IPS DF 6.9 (cell line): ENCODE measurements at places on chromosomes 13 and 19.

GRCh38 chr13:104949840-104950740, 1585.4 kb downstream of the EFNB2 start:
- DNase-seq = no peak

DNA sequence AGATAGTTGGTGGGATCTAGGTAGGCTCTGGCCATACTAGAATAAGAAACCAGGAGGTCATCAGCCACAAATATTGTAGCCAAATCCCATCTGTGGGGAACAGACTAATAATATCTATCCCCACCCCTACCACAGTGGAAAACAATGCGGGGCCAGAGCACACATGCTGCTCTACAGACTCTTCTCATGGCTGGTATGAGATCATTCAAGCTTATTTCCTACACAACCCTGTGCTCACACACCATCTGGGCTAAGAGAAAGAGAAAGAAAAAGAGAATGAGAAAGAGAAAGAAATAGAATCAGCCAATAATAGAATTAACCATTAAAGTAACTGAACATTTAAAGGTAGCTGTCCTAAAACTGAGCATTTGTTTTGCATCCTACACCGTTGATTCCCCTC, 1268.4 kb upstream of the SPRY2 start:
- DNase-seq = no peak

- DNase-seq = no peak
Observed at GRCh38 chr13:51967482-51968446, 43.5 kb downstream of the ATP7B start.

DNA sequence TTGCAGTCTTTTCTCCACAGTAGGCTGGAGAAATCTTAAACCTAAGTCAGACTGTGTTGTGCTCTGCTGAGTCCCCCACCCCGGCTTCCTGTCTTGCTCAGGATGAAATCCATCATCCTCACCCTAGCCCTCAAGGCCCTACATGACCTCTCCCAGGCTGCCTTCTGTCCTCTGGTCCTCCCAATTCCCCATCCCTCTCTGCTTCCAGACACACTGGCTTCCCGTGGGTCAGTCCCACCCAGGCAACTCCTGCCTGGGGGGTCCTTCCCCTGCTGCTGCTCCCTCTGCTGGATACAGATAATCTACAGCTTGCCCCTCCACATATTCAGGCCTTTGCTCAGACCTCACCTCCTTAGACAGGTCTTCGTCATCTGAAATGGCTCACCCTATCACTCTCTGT, 18.4 kb upstream of the CBY2 start:
- no peak for DNase-seq

DNA sequence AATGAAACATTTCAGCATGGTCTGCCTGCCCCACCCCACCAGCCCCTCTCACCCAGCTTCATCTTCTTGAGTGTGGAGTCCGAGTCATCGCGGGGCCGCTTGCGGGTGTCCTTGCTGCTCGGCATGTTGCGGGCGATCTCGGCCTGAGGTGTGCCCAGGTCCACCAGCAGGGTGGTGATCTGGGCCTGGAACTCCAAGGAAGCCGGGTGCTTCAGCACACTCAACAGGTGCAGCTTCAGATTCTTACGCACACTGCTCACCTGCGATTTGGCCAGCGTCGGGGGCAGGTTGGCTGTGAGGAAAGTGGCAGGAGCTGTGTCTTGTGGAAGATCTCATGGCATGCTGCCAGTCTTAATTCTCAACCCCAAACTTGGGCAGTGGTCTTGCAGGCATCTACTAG, 20.7 kb downstream of the SYMPK start:
- DNase-seq = no peak

DNA sequence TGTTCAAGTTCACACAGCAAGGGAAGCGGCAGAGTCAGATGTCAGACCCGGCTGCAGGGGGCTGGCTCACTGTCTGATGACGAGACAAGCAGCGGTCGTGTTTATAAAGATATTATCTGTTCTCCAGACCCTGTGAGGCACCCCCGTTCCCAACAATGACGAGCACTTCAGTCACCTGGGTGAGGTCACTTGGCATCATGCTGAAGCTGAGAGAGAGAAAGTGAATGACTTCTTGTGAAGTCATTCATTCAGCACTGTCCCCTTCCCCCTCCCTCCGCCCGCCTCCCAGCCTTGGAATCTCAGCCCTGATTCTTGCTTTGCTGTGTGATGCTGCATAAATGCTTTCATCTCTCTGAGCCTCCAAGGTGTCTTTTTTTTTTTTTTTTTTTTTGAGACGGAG, 4.9 kb upstream of the LYPD3 start:
- no peak for DNase-seq

GRCh38 chr13:35480346-35480745, 3.9 kb upstream of the MAB21L1 start:
- no peak for DNase-seq

DNA sequence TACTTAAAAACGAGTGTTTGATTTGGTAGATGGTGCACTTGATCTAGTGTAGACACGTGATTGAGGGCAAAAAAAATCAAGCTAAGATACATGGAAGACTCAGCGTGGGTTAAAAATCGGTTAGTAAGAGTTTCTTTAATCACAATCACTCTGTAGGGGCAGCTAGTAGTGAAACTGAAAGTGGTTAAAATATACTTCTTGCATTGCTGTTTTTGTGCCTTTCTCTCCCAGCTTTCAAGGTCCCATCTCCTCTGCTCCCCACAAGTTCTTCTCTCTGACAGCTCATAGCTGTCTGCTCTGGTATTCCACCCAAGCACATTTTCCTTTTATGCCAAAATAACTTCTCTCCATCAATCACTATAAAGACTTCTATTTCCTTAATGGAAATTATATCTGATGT, 1089.7 kb downstream of the EFNB2 start:
- no peak for DNase-seq

DNA sequence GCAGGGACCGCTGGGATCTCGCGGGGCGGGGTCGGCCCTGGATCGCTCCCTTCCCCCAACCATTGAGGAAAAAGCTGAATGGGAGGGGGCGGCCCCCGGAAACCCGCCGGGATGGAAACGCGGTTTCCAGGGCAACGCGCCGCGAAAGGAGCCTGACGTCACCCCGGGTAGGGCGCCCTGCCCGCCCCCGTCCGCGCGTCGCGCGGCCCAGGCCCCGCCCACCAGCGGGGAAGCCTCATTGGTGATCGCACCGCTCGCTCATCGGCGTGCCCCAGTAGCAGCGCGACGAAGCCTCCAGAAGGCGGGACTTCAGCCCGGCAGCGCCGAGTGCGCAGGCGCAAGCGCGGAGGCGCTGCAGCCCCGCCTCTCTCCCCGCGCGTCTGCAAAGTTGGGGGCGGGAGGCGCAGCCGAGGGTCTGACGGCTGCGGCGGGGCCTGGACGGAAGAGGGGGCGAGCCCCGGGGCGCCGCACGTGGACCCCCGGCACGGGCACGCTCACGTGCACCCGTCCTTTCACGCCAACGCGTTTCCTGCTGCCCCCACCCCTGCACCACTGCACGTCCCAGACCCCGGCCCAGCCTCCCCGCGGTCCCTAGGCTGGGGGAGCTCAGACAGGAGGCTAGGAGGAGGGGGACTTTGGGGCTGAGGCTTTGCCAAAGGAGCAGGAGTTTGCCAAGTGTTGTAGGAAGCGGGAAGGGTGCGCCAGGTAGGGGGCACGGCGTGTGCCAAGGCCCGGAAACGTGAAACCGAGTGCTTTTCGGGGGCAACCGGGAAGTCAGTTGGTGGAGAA, 8.2 kb upstream of the CIRBP start:
- no peak for DNase-seq

DNA sequence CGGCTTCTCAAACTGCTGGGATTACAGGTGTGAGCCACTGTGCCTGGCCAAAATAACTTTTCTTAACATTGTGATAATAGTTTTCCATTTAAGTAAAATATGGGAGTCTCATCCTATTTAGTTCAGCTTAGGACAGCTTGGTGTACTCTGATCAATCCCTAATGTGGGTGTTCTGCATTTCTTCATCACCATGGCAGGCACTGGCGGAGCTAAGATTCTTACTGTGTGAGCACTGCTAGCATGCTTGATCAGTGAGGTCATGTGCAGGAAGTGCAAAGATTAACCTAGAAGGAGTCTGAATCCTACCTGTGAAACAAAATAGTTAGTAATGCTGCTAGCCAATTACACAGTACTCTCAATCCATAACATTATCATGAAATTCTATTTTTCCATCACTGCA, 1684.2 kb upstream of the SLC10A2 start:
- DNase-seq = no peak

- DNase-seq = no peak
Observed at GRCh38 chr19:17889609-17890214, 18.0 kb downstream of the SLC5A5 start.

DNA sequence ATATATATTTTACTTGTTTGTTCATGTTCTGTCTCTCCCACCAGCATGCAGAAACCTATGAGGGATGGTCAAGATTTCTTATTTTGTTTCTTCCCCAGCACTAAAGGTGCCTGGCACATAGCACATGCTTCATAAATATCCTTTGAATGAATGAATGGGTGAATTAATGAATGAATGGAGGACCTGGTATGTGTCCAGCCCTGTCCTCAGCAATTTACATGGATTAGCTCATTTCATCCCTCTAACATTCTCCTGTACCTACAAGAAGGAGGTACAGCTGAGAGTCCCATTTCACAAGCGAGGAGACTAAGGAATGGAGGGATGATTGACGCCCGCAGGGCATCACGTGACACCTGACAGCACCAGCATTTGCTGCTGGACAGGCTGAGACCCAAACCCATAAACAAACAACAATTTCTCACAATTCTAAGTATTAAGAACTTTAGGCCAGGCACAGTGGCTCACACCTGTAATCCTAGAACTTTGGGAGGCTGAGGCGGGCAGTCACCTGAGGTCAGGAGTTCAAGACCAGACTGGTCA, 6.8 kb upstream of the BCAT2 start:
- no peak for DNase-seq

GRCh38 chr13:85626603-85627002, 172.6 kb downstream of the SLITRK6 start:
- no peak for DNase-seq

GRCh38 chr19:46717034-46717715, at the start of gene PRKD2:
Gene PRKD2 (minus strand): TSS chr19:46717114. CDS start chr19:46716370, 744 bp downstream.
- DNase-seq = no peak

DNA sequence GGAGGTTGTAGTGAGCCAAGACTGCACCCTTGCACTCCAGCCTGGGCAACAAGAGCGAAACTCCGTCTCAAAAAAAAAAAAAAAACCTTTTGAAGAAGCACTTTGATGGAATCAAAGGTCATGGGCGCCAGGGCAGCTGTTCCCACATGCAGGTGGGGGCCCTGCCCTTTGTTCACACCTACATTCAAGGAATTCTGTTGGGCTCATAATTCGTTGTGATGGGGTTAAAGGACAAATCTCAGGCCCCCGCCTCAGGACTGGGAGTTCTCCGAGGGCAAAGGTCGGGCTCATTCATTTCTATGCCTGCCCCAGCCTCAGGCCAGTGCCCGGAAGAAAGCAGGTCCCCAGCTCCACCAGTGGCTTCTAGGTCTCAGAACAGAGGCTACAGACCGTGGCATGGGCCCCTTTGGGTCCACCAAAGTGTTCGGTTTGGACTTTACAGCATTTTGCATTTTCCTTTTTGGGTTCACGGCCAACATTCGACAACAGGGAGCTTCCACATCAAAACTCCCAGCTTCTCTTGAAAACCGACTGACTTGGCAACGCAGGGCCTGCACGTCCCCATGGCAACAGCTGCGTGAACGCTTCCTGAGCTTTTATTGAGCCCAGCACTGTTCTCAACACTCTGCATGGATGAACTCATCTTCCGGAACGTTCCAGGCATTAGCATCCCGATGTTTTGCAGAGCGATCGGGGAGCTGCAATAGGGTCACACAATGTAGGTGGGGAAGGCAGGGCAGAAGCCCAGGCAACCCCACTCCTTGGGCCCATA, 10.1 kb upstream of the GTF2F1 start:
- DNase-seq = no peak

- no peak for DNase-seq
Observed at GRCh38 chr19:54268936-54269335, 11.9 kb upstream of the LILRB5 start.

- no peak for DNase-seq
Observed at GRCh38 chr13:50357586-50358118, 342.4 kb downstream of the KCNRG start.

GRCh38 chr19:3315676-3315973, 50.8 kb upstream of the NFIC start:
- no peak for DNase-seq

GRCh38 chr19:41226053-41226873, 7.2 kb downstream of the AXL start:
- no peak for DNase-seq

DNA sequence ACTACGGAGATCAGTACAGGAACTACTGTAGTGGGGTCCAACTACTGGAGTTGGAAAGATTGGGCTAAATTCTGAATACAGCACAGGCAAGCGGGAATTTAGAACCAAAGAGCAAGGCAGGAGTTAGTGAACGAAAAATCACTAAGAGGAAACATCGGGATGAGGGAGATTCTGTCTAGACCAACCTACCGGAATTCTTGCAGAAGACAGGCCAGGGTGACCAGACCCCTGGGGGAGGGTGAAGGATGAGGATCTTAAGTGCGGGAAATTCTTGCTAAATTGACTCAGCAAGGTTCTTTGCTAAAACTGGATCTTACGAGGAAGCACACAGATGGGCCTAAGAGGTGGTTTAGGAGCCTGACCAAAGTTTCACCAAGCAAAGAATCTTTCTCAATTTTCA, 13.2 kb upstream of the PSPC1 start:
- no peak for DNase-seq

GRCh38 chr13:29568731-29569130, 26.8 kb downstream of the SLC7A1 start:
- no peak for DNase-seq

DNA sequence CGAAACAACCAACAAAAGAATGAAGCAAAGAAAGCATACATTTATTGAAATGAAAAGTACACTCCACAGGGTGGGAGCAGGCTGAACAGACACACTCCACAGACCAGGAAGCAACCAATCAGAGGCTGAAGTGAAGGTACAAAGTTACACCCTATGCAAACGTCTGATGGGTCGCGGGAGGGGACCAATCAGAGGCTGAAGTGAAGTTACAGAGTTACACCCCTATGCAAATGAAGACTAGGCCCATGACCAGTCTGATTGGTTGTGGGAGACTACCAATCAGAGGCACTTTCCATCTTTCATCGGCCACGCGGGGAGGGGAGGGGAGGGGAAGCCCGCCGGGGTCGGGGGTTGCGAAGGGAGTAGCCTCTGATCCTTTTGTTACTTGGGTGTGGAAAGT, 12.4 kb upstream of the FBL start:
- DNase-seq = no peak

GRCh38 chr13:27794921-27795717, 2.8 kb downstream of the GSX1 start:
- DNase-seq = no peak

DNA sequence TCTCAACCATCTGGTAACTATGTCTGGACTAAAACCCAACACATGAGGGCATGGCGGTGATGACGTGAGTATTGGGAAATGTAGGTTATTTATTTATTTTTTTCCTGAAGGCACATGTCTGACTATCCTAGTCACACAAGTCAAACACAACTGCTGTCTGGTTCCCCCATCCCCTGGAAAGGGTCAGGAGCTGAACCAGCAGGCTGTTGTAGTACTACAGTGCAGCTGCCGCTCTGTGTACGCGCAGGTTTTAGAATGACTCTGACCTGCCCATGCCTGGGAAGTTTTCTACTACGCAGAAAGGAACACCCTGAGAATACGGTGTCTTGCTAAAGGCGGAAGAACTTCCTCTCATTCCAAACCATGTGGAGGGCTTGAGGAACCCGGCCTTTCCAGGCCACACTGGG, 1.2 kb downstream of the SLC7A1 start:
- DNase-seq = no peak

- DNase-seq = no peak
Observed at GRCh38 chr13:110506859-110507566, 54.5 kb downstream of the RAB20 start.

GRCh38 chr13:85521657-85522056, 277.6 kb downstream of the SLITRK6 start:
- DNase-seq = no peak

GRCh38 chr13:71730267-71730666, 136.7 kb downstream of the DACH1 start:
- no peak for DNase-seq
